HS-5 (cell line): ENCODE measurements at places on chromosomes 11 and 22.

DNA sequence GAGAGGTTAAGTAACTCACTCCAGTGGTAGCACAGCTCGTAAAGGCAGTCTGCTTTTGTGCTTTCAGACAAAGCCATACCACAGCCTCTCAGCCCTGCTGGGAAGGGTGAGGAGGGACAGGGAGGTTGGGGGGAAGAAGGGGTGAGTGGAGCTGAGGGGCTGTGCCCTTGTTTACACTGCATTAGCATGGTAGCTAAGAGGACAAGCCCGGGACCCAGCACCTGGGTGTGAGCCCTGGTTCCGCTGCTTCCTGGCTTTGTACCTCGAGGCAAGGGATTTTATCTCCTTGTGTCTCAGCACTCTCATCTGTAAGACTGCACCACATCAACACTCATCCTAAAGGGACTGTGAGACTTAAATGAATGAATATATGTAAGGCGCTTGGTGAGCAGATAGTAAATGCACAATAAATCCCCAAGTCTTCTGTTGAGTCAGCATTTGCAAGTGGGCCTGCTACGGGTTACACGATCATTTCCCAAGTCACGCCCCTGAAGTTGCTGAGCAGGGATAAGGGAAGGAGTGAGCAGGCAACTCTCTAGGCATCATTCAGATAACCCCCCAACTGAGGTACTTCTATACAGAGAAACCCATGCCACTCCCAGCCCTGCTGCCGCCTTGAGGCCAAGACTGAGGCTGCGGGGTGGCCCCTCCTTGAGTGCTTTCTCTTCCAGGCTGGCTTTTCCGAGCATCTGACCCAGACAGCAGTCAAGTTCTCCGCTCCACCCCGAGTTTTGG lies 7.5 kb downstream of the RASD2 start:
- DNase-seq: no peak

DNA sequence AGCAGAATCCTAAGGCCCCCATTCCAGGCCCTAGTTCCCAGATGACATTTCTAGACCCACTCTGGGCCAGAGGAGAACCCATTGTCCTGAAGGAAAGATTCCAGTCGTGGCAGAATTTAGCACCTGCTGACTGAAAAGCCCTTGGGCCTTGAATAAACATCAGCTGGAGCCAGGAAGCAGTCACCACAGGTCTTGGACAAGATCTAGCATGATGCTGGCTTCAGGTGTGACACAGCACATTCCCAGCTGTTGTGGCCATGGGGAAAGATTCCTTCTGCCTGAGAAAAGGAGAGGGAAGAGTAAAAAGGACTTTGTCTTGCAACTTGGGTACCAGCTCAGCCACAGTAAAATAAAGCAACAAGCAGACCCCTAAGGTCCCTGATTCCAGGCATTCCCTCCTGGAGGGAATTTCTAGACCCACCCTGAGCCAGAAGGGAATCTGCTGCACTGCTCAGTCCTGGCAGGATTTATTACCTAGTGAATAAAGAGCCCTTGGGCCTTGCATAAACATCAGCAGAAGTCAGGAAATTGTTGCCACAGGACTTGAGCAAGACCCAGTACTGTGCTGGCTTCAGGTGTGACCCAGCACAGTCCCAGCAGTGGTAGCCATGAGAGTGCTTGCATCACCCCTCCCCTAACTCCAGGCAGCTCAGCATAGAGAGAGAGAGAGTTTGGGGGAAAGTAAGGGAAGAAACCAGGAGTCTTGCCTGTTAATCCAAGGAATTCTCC lies 42.5 kb upstream of the PAMR1 start:
- DNase-seq: no peak

GRCh38 chr11:134749040-134749839 lies 337.2 kb upstream of the B3GAT1 start:
- DNase-seq: no peak

DNA sequence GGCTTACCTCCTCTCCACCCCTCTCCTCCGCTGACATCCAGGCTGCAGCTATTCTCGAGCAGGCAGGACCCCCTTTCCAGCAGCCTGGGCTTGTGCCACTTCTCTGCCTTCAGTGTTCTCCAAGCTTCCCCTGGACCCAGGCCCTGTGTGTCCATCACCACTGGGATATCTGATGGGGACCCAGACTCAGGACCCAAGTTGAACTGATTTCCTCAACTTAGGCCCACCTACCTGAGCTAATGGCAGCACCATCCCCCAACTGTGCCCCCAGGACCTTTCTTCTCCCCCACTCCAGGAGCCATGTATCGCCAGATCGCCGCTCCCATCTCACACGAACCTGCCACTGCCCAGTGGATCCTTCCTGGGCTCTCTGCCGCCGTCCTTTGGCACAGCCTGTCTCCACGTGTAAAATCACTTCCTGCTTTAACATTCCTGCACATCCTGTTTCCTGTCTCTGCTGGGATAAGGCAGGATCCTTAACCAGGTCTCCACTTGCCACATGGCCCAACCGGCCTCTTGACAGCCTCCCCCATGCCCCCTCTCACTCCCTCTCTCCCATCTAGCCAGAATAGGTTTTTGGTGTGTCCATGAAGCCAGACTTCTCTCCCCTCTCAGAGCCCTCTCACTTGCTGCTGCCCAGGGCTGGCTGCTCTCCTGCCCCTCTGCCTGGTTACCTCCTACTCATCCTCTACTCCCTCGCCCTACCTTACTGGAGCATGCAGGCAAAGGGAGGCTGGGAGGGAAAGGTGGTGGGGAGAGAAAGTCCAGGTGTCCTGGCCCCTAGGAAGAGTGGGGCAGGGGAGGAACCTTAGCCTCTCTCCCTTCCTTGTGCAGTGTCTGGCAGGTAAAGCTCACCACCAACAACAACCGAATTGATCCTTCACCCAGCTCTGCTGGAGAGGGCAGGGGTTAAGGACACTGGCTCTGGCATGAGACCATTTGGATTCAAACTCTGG lies 9.4 kb downstream of the SPATA19 start:
- DNase-seq: no peak

DNA sequence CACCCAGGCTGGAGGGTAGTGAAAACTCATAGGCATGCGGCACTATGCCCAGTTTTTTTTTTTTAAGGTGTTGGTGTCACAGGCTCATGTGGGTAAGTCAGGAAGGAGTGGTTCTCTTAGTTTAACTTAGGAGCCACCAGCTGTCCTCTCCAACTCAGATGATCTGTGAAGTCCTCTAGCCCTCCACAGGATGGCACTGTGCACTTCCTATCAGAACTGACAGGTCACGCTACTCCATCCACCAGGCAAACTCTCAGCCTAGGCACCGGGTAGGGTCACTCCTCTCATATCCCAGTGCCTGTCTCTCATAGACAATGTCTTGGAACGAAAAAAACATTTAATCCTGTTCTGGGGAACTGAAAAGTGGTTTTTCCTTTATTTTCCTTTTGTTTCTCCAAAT lies 16.5 kb downstream of the NAP1L4 start:
- no peak for DNase-seq

- DNase-seq: peak; percentile 43
Observed at GRCh38 chr22:45218976-45219375, 21.7 kb downstream of the KIAA0930 start.

GRCh38 chr22:24117942-24118341 lies 63.3 kb upstream of the SUSD2 start:
- no peak for DNase-seq

DNA sequence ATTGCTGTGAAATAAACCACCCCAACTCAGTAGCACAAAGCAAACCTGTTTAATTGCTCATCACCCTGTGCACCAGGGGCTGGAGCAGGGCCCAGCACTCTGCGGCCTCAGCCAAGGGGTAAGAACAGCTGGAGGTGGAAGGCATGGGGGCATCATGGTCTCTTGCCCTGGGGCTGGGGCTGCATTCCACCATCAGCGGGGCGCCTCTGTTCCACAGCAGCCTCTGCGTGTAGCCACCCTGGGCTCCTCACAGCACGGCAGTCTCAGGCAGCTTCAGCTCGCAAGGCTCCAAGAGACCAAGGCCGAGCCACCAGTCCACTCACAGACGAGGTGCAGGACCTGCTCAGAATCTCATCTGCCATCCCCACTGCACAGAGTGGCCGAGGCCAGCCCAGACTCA lies 630.7 kb downstream of the TBC1D22A start:
- no peak for DNase-seq

GRCh38 chr11:118763041-118763440 lies 27.9 kb downstream of the DDX6 start:
- DNase-seq: no peak

GRCh38 chr22:28600546-28601143 lies 79.0 kb downstream of the TTC28 start:
- peak; percentile 10 for DNase-seq

GRCh38 chr22:47839595-47840227 lies 1077.3 kb downstream of the TBC1D22A start:
- no peak for DNase-seq

DNA sequence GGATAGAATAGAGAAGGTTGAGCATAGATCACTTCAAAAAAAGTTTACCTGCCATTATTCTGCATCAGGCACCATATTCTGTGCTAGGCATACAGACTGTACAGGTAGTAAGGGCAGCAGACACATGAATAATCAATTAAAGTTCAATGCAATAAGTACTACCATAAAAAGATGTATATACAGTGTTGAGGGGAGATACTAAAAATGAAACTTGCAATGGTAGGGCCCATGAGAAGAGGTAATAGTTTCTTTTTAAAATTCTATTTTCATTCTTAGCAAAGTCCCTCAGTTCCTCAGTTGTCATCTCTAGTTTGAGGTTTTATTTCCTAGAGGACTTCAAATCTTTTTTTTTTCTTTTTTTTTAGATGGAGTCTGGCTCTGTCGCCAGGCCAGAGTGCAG lies 819.9 kb downstream of the FAM181B start:
- no peak for DNase-seq

GRCh38 chr11:118783724-118784495 lies 7.1 kb downstream of the DDX6 start:
- no peak for DNase-seq

DNA sequence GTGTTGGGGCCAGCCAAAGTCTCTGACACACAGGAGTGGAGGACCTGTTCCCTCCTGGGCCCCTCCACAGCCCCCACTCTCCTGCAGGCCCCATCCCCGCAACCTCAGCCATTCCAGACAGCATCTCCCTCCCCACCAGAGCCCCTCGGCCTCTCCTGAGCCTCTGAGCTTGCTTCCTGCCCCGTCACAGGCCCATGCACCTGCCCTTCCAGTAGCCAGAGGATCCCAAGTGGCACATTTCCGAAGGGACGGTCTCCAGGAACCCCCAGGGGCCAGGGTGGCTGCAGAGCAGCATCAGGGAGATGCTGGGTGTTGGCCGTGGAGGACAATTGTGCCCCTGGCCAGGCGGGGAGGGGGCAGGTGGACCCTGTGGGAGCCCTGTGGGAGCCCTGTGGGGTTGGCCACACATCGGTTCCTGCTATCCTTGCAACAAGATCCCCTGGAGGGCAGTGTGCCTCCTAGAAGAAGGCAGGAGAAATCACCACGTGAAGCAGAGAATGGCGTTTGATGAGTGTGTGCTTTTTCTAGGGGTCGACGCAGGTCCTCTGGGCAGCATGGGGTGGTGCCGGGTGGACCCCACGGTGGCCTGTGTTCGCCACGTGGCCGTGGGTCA lies 45.3 kb upstream of the PPARA start:
- DNase-seq: no peak

GRCh38 chr22:19879246-19879570 lies 24.5 kb upstream of the GNB1L start:
- no peak for DNase-seq

DNA sequence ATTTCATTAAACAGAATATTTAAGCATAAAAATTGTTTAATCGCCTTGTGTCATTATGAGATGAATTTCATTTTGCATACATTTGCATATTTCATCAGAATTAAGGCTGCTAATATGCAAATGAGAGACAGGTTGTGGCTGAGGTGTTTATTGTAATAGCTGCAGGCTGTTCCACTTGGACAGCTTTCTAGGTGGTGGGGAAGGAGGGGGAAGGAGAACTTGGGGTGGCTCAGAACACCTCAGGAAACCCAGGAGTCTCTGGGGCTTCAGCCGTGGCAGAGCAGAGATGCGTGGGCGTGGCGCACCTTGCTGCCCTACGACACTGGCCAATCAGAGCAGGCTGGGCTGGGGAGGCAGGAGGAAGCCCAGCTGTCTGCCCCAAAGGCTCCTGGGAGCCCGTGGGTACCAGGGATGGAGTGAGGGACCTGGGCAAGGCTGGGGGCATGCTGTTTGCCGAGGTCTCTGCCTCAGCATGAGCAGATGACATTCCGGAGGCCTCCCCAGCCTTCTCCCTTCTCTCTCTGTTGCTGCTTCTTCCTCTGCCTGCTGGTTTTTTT lies 542.9 kb downstream of the MN1 start:
- DNase-seq: no peak

DNA sequence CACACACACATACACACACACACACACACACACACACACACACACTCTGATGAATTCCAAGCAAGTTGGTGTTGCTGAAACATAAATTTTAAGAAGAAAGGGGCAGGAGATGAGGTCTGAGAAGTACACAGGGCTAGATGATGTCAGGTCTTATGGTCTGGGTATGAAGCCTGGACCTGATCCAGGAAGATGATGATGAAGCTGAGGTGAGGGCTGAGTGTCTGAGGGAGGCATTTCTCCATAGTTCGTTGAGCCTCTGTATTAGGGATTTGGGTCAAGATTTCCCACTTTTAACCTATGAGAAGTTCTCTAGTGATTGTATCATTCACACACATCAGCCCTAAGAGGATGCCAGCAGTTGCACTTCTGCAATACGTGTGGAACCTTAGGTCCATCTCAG lies 32.6 kb downstream of the KREMEN1 start:
- no peak for DNase-seq

GRCh38 chr22:30196141-30196879 lies 50.2 kb downstream of the LIF start:
- DNase-seq: peak; percentile 99

DNA sequence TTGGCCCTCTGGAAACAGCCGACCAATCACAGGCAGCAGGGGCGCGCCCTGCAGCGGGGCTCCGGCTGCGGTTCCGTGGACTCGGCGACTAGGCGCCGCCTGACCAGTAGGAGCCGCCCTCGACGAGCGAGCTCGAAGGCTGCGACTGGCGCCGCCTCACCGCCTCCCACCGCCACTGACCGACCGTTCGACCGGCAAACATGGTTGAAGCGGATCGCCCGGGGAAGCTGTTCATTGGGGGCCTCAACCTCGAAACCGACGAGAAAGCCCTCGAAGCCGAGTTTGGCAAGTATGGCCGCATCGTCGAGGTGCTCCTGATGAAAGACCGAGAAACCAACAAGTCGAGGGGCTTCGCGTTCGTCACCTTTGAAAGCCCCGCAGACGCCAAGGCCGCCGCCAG lies at the start of gene RBMXL2:
Gene RBMXL2, plus strand, starts transcription at position 78 of the 400 bp plus-strand sequence. Its CDS starts 123 bp downstream, at position 201.
- no peak for DNase-seq

DNA sequence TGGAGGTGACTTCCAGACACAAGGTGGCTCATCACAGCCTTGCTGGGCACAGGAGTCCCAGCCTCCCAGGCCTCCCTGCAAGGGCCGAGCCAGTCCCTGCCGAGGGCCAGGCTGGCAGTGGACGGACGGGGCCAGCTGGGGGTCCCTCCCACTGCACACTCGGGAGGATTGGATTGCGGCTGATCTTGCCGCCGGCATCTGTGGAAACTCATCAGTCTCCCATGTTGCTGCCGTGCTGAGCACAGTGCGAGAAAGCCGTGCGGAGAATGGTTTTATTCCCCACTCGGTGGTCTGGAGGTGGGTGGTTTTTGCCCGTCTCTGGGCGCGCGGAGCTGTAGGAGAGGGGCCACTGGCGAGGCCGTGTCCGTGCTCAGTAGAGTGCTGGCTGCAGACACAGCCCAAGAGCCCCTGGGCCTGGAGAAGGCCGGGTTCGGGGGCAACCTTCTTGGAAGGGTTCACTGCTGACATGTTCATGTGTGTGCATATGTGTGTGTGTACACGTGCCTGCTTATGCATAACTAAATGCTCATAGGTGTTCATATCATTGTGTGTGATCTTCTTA lies 1246.4 kb downstream of the BRD1 start:
- DNase-seq: no peak

- DNase-seq: no peak
Observed at GRCh38 chr22:39809772-39810557, 83.6 kb downstream of the ENTHD1 start.
